Activated naive CD8-positive, alpha-beta T cell treated with anti-CD3 and anti-CD28 coated beads, Interleukin-2, amount 50 U/mL, for 24 hours (primary cell): ENCODE measurements at places on chromosomes 2 and 18.

DNA sequence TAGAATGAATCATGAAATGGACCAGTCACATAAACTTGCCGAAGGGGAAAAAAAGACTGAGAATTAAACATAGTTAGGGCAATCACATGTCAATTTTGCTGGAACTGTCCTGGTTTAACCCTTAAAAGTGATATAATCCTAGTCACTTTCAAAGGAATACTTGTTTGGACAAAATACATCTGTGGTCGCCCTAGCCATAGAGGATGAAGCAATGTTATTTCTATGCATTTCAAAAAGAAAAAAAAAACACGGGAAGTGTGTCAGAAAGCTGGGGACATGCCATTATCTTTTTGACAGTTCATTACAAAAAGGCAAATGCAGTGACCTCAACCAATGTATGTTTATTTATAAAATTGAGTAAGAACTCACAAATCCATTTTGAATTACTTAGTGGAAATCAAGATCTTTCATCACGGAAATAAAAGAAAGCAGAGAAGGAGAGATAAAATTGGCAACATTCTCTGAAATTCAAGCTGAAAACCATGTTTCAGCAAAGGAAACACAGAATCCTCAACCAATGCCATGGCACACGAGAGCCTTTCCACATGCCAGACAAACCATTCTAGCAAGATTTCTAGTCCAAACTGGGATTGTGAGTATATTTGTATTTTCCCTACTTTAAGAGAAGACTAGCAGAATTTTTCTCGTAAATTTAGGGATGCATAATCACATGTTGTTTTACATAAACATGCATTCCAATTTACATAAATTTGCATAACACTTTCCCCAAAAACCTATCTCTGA lies 854.3 kb upstream of the ACVR2A start:
- no peak for DNase-seq

- DNase-seq: no peak
Observed at GRCh38 chr18:48530399-48531081, 8.3 kb upstream of the CTIF start.

GRCh38 chr18:457140-457519 lies 43.4 kb downstream of the COLEC12 start:
- no peak for DNase-seq

DNA sequence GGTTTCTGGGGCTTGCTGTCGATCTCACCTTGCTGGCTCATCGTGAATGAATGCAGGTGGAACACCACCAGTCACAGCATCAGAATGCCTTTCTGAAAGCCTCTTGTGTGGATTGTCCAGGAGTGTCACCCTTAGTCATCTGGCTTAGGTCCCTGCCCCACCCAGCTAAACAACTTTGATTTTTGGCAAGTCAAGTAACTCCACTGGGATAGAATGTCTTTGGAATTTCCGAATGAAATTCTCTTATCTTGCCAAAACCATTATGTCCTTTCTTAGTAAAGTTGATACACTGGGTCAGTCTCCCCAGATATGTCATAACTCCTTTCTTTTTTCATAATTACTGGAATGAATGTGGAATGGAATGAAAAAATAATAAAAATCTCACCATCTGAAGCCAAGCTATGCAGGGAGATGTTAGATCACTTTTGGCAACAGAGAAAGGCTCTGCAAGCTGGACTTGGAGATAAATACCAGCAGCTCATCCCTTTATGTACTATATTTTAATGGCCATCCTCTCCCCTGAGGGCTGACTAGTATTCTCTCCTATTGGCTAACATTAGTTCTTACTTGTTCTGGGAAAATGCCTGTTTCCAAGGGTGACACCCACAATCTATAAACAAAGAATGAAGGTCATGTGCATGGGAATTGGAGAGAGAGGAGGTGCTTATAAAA lies 35.4 kb downstream of the INSIG2 start:
- no peak for DNase-seq

GRCh38 chr2:130799295-130799694 lies 37.4 kb upstream of the ARHGEF4 start:
- DNase-seq: no peak

DNA sequence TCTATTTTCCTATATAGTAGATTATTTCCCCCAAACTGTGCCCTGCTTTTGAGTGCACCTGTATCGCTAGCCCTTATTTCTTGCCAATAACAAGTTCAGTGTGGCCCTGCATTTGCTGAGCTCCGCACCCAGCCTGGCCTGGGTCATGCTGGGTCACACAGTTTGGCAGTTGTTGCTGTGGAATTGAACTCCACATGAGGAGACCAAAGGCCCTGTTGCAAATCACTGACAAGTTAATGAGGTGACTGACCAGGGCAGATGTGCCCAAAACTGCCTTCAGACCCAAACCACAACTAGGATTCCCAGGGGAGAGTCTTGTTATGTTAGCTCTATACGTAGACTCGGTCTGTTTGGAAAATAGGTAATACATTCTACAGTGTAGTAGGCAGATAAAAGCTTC lies 31.0 kb downstream of the COL4A4 start:
- no peak for DNase-seq

DNA sequence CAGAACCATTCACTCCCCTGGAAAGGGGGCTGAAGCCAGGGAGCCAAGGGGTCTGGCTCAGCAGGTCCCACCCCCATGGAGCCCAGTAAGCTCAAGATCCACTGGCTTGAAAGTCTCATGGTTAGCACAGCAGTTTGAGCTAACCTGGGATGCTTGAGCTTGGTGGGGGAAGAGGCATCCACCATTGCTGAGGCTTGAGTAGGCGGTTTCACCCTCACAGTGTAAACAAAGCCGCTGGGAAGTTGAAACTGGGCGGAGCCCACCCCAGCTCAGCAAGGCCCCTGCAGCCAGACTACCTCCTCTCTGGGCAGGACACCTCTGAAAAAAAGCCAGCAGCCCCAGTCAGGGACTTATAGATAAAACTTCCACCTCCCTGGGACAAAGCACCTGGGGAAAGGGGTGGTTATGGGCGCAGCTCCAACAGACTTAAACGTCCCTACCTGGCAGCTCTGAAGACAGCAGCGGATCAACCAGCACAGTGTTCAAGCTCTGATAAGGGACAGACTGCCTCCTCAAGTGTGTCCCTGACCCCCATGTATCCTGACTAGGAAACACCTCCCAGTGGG lies 14.7 kb upstream of the TTC32 start:
- no peak for DNase-seq

DNA sequence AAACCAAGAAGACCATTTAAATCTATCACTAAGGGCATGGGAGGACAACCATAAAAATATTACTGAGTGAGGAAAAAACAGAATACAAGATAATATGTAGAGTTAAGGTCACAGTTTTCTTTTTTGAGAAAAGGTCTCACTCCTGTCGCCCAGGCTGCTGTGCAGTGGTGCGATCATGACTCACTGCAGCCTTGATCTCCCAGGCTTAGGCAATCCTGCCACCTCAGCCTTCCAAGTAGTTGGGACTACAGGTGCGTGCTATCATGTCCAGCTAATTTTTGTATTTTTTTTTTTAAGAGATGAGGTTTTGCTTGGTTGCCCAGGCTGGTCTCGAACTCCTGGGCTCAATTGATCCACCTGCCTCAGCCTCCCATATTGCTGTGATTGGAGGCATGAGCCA lies 24.0 kb downstream of the POLR1A start:
- no peak for DNase-seq

DNA sequence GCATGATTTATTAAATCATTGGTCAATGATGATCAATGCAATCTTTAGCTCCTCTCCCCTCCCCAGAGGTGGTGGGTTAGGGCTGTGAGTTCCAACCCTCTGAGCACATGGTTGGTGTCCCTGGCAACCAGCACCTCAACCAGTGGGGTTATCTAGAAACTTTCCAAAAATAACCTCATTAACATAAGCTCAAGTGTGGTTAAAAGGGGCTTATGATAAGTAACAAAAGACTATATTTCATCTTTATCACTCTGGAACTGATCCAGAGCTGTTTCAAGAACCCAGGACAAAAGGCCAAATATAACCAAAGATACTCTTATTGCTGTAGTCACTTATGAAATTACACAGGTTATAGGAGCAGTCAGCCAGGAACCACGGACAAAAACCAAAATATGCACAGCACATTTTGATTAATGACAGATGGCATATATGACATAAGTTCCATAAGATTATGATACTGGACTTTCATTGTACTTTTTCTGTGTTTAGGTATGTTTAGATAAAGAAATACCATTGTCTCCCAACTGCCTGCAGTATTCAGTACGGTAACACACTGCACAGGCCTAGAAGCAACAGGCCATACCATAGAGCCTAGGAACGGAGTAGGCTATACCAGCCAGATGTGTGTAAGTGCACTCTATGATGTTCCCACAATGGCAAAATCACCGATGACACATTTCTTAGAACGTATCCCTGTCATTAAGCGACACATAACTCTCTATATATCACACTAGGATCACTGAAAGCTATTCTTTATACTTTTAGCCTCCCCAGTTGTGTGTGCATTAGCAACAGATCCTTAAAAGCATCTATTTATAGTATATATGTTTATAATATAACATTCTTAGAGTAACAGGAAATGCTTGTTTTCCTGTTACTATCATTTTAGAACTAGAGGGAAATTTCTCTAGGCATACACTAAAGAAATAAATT lies 31.9 kb downstream of the KIDINS220 start:
- DNase-seq: no peak

DNA sequence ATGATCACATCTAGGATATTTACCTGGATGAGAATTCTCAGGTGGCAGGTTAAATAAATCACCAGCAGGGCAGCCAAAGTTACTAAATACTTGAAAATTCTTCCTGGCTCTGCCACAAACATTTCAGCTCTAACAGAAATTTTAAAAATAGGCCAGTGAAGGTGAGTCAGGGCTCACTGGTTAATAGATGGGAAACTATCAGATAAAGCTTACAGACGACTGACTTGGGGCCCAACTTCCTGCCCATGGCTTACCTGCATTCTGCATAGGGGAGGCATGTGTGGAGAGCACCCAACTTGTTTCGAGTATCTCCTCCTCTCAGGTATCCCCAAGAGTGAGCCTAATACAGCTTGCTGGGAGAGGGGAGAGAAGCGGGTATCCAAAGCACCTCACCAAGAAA lies 57.8 kb downstream of the SPRED2 start:
- no peak for DNase-seq

GRCh38 chr18:40366521-40366920 lies 1588.5 kb upstream of the PIK3C3 start:
- DNase-seq: no peak

- no peak for DNase-seq
Observed at GRCh38 chr2:104944495-104944894, 90.6 kb downstream of the POU3F3 start.

DNA sequence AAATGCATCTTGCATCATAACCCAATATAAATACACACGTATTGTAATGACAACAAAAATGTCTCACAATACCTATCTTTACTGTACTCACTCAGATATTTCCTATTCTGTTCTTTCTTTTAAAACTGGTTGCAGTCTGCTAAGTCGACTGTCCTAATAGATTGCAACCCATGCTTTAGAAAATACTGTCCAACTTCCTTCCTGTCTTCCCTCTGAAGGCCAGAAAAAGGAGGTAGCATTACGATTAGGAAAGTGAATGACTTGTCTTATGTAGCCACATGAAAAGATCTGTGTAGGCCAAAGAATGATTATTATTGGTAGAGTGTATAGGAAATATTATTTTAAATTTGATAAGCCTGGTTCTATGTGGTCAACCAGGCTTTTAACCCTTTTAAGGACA lies 134.1 kb downstream of the FAM210A start:
- DNase-seq: no peak

DNA sequence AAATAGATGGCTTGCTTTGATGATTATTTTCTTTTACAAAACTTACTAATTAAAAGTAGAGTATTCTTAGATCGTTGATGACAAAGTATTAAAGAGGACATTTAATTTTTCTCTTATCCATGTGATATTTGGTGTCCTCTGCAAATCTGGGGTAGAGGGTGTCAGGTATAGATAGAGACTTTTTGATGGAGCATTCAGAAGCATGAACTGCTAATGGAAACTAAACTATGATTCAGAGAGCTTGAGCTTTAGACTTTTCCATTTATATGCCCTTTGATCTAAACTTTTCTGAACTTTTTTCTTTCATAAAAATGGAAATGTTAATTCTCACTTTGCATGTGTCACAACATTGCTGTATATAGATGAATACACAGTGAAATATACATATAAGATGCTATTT lies 619.7 kb downstream of the PLCL1 start:
- DNase-seq: no peak

DNA sequence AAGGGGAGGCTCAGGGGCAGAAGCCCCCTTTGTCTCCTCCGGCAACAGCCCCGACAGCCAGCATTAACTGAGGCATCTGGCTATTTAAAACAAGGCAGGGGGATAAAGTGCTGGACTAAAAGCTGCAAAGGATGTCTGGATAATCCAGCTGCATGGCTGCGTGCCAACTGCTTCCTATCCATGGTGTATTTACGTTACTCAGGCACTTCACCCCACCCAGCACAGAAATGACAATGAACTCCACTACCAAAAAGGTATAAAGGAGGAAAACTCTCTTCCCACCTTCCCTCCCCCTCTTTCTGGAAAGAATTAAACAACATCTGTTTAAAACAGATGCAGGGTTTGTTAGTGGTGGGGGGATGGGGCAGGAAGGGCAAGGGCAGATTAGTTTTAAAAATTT lies 82.5 kb downstream of the SPRED2 start:
- no peak for DNase-seq

DNA sequence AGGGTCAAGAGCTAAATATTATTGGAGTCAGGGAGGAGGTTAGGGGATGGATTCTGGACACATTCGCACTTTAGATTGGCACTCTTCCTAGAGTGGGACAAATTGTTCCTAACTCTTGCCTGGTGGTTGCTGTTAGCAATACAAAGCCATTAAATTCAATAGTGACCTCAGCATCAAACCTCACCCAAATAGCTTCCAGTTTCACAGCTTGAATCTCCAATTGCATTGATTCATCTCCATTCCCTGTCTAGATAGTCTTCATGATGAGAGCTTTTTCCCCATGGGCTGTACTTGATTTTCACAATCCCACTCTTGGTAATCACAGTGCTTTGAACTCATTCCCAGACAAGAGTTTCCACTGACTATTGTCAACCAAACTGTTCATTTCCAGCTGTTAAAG lies 585.9 kb upstream of the SYT4 start:
- no peak for DNase-seq

GRCh38 chr2:238776003-238776760 lies 71.7 kb upstream of the TWIST2 start:
- DNase-seq: no peak

DNA sequence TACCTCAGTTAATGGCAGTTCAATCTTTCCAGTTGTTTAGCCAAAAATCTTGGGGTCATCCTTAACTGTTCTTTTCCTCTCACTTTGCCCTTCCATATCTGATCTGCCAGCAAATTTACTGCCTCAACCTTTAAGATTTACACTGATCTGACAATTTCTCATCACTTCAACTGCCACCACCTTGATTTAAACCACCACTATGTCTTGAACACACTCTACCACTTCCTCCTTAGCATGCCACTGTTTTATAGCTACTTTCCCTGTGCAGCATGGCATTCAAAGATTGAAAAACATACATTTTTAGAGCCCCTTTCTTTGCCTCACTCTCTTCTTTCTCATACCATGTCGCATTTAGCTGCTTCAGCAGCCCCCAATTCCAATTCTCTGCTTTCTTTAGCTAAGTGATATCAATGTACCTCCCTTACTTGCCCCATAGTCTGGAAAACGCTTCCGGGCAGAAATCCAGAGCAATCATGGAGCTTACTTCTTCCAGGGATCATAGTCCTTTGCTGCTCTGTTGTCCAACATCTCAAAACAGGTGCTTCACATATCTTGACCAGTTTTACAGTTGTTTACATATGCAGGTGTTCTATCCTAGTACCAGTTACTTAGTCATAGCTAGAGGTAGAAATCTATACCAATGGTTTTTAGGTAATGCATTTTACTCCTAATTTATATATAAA lies 10.9 kb downstream of the PGAP1 start:
- no peak for DNase-seq

GRCh38 chr18:13276530-13277520 lies 58.3 kb downstream of the LDLRAD4 start:
- DNase-seq: no peak
